ENCODE measurements at places on chromosomes 12 and 14.

- DNase-seq = no peak
Observed at GRCh38 chr12:131333136-131333535, 377.8 kb upstream of the SFSWAP start.

DNA sequence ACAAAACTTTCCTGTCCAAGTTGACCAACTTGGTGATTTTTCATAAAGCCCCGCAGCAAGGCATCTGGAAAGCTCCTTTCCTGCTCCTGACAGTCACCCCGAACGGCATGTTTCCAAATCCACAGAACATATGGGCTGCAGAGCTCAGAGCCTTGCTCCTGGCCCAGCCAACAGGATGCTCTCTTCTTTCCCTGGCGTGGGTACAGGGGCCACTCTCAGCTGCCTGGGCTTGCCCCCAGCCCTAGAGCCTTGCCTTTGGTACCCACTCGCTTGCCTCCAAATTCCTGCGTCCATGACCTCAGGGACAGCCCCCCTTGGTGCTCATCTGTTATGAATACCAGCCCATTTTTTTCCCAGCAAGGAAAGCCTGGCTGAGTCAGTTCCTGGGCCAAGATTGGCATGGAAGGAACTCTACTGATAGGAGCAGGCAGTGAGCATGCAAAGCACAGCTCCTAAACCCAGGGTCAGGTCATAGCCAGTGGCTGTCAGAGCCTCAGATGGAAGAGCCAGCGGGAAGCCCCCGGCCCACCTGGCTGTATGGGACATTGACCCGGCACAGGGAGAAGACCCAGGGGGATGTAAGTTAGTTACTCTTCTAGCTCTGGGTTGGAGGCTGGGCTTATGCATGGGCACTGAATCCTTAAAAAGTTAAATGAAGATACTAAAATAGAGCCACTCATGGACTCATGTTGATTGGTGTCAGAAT lies 105.3 kb upstream of the RTL1 start:
- no peak for DNase-seq

GRCh38 chr12:87801860-87802720 lies 227.1 kb downstream of the C12orf50 start:
- no peak for DNase-seq

GRCh38 chr14:95274874-95275273 lies 44.8 kb downstream of the CLMN start:
- DNase-seq = no peak

Measured in activated CD4-positive, alpha-beta T cell treated with anti-CD3 and anti-CD28 coated beads for 24 hours (primary cell).